ENCODE measurements at places on chromosomes 7 and 10.

GRCh38 chr7:127954357-127954748 is 76.9 kb downstream of the LRRC4 start:
- DNase-seq = no peak

DNA sequence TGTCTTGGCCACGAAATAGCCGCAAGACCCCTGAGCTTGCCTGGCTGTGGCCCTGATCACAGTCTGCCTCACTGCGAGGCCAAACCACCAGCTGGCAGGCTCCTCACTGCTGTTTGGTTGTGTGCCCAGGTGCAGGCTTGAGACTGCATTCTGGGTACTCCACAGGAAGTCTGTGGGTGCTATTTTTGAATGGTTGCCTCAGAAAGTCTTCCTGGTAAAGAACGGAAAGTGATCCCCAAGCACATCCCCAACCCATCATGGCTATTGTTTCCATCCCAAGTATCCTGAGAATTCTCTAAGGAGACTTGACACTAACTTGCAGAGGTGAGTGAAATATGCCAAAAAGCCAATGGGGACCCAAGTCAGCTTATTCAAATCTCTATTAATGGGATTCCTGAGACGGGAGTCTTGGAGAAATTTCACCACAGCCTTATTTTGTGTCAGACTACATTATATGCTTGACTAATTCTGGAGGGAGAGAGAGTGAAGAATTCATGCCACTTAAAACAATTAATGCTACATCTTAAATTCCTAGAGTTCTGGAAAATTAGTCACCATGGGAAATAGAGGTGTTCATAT is 170.9 kb downstream of the RAMP3 start:
- DNase-seq = no peak

DNA sequence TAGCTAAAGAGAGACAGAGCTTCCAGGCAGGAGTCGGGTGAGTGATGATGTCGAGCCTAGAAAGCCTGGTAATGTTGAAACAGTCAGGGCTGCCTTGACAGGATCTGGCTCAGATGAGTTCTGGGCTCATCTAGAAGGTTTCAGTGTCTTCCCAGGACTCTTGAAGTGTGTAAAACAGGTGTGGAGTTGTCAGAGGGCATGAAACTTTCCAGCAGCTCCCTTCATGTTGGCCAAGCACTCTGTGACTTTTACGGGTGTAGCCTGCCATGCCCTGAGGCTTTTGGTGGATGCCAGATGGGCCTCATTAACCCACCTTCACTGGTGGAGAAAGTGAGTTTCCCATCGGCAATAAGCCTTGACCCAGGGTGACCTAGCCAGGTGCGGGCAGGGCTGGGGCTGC is 66.4 kb upstream of the PDCD4 start:
- no peak for DNase-seq

GRCh38 chr7:126803990-126804389 is 448.8 kb downstream of the GRM8 start:
- no peak for DNase-seq

GRCh38 chr10:78616125-78616695 is 452.6 kb upstream of the ZMIZ1 start:
- no peak for DNase-seq

Data from memory B cell (primary cell).